ENCODE measurements at places on chromosomes 16 and 17.
A peak's percentile ranks its signal among the peaks of the same experiment; 100 is the strongest.

- DNase-seq = peak; percentile 16
Observed at GRCh38 chr16:16042076-16042475, 92.7 kb downstream of the ABCC1 start.

DNA sequence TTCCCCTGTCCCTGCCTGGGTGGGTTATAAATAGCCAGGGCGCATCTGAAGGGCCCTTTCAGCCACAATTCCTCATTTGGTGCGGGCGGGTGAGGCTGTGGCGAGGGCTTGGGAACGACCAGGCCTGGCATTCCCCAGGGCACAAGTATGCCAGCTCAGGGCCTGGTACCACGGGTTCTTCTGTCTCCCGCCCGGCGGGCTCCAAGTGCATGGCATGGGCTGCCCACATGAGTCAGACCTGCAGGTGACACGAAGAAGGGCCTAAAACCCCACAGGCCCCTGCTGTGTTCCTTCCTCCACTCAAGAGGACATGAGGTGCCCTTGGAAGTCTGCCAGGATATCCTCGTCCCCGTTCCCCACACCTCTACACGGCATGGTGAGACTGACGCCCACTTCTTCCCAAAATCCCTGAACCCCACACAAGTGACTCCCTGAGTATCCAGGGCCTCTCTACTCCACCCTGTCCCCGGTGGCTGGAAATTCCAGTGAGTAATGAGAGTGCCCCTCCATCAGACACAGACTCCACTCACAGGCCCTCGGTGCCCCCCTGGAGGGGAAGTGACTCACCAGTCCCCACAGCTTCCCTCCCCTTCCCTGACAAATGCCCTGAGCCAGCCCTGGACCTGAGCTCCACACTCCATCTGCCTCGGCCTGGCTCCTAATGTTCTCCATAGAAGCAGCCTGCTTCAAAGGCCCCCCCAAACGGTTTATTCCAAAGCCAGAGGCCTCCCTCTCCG is 68.8 kb downstream of the ABR start:
- peak; percentile 95 for DNase-seq

- no peak for DNase-seq
Observed at GRCh38 chr17:21140911-21141310, 14.1 kb downstream of the DHRS7B start.

GRCh38 chr16:87320510-87321227 is 3.5 kb upstream of the C16orf95 start:
- DNase-seq = no peak

- peak; percentile 94 for DNase-seq
Observed at GRCh38 chr16:30052671-30053372, 12.7 kb upstream of the ALDOA start.

- no peak for DNase-seq
Observed at GRCh38 chr17:74449773-74450172, 16.7 kb upstream of the CD300A start.

- no peak for DNase-seq
Observed at GRCh38 chr17:74752415-74752814, 4.0 kb downstream of the NHERF1 start.

GRCh38 chr17:4161967-4162305 is 18.9 kb downstream of the CYB5D2 start:
- no peak for DNase-seq

- peak; percentile 14 for DNase-seq
Observed at GRCh38 chr16:1082266-1082951, 9.9 kb downstream of the SSTR5 start.

GRCh38 chr17:70265471-70265870 is 96.1 kb downstream of the KCNJ2 start:
- DNase-seq = no peak

- no peak for DNase-seq
Observed at GRCh38 chr17:62892061-62892675, 73.9 kb upstream of the TANC2 start.

DNA sequence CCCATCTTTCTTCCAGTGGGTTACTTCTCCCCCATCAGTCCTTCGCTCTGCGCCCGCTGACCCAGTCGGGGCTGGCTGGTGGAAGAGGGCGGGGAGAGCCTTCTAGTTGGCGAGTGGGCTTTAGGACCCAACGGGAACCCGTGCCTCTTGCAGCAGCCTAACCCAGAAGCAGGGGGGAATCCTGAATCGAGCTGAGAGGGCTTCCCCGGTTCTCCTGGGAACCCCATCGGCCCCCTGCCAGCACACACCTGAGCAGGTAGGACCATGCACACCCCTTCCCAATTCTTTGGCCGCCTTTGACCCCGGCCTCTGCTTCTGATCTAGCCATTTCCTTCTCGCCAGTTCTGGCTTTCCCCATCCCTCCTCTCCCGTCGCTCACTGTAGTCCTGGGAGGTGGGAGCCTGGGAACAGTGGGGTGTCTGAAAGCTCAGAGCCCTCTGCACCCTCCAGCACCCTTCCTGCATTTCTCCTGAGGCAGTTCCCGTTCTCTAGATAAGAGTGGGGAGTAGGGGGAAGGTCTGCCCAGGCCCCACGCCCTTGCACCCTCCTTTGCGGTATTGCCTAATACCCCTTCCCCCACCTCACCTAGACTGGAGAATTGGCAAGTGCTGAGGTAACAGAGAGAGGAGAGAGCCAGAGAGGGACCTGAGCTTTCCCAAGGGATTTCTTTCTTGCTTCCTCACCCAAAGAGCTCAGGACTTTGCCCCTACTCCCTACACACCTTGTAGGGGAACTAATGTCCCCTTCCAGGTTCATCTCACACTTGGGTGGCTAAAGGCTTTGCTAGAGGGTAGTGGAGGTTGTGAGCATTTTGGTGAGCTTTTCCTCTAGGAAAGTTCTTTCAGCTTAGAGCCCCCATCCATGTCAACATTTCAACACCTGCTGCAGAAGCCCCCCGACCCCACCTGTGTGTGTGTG is at the start of gene RARA:
RARA (plus strand) TSS at position 150 of the 918 bp plus-strand sequence. CDS start 22,039 bp downstream, outside the sequence.
- peak; percentile 62 for DNase-seq

- no peak for DNase-seq
Observed at GRCh38 chr16:80684136-80684765, 120.1 kb downstream of the CDYL2 start.

DNA sequence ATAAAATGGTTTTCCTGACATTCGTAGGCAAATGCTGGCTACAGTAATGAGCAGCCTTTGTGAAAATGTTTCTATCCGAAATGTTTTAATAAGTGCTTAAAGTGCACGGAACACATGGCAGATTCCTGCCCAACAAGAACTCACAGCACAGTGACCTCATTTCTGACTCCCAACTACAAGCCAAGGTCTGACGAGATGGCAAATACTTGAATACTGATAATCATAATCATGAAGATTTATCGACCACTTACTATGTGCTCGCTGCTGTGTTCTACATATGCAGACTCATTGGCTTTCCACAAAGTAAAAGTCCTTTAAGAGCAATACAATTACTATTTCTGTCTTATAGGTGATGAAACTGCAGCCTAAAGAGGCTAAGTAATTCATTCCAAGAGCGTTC is 238.1 kb upstream of the CDH5 start:
- no peak for DNase-seq

DNA sequence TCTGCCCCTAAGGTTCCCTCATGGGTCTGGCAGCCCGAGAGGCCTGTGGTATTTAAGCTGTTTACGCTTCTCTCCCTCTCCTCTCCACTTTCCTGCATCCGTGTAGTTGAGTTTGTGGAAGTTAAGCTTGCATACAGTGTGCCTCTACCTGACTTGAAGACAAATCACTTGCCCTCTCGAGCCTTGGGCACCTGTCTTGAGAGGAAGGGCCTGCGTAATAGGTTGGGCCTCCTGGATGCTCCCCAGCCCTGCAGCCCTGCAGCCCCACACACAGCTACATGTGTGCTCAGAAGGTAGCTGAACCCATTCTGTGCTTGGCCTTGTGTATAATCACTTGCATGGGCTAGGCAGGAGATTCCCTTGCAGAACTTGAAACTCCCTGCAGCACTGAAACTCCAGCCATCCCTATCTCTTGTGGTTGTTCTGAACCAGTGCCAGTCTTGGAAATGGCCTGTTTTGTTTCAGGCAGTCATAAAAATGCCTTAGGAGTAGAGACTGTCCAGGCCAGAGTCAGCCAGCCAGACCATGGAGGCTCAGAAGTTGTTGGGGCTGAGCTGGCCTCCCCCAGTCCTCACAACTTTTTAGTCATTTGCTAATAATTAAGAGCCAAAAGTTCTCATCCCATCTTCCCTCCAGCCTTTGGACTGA is 134.6 kb downstream of the CLEC16A start:
- DNase-seq = peak; percentile 57

- no peak for DNase-seq
Observed at GRCh38 chr16:1528921-1529537, 4.4 kb upstream of the TMEM204 start.

GRCh38 chr16:56967733-56968132 is 6.0 kb downstream of the CETP start:
- DNase-seq = no peak

- DNase-seq = no peak
Observed at GRCh38 chr17:77708049-77708448, 250.5 kb upstream of the TNRC6C start.

GRCh38 chr17:78368348-78368747 is 8.5 kb upstream of the SOCS3 start:
- DNase-seq = no peak

GRCh38 chr16:90028985-90029384 is 9.7 kb upstream of the DBNDD1 start:
- DNase-seq = no peak

DNA sequence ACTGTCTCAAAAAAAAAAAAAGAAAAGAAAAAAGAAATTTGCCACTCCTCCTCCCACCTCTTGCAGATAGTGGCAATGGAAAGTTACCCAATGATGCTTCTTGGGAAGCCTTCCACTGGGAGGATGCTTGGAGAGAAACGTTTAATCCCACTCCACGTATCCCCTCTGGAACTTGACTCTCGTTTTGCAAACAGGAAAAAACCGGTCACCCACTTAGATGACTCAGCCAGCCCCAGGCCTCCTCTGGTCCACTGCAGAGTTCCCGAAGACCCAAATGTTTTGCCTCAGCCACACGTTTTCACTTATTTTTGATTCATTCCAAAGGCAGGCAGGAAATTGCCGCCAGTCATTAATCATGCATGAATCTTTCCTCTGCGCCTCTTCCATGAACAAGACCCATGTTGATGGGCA is 9.3 kb upstream of the TNFRSF17 start:
- peak; percentile 44 for DNase-seq

DNA sequence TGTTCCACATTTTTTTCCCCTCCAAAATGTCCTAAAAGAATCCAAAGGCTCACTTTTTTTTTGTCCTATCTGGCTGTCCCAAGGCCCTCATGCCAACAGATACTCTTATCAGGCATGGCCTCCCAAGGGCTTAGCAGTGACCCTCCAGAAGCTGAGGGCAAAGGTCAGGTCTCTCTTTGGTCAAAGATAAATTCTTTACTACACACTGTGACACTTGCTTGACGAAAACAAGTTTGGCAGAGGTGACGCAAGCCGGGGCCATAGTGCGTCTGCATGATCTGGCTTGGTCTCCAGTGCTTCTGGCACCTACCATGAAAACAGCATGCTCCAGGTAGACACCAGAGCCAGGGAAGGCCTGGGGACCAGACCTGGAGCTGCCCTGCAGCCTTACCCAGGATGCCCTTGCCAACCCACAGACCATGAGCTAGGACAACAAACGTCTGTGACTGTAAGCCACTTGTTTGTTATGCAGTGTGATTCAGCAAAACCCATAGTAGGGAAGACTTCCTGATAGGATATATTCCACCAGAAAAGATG is 48.5 kb upstream of the IRF8 start:
- DNase-seq = no peak

DNA sequence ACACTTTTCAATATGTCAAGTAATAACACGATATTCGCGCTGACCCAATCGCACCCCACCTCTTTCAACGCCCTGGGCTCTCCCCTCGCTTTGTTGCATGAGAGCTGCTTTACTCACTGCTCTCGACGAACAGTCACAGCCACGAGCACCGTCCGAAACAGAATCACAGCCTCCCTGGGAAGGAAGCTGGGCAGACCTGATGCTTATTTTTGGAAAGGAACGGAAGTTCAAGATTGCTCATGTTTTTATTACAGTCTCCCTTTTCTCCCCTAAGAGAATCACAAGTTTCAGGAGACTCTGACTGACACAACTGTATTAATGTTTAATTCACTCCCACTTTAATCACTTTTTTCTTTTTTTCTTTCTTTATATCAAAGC is 67.8 kb downstream of the ANKRD11 start:
- no peak for DNase-seq

GRCh38 chr16:11014136-11014535 is 69.8 kb downstream of the CLEC16A start:
- DNase-seq = no peak

DNA sequence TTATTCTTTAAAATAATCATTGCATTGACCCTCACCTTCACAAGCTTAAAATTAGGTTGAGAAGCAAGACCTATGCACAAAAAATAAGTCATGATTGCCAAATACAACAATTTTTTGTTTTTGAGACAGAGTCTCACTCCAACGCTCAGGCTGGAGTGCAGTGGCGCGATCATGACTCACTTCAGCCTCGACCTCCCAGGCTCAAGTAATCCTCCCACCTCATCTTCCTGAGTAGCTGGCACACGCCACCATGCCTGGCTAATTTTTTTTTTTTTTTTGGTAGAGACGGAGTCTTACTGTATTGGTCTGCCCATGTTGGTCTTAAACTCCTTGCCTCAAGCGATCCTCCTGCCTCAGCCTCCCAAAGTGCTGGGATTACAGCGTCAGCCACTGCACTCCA is 24.2 kb downstream of the ZNF652 start:
- peak; percentile 52 for DNase-seq

- no peak for DNase-seq
Observed at GRCh38 chr16:8900343-8900742, 18.2 kb downstream of the LITAFD start.

DNA sequence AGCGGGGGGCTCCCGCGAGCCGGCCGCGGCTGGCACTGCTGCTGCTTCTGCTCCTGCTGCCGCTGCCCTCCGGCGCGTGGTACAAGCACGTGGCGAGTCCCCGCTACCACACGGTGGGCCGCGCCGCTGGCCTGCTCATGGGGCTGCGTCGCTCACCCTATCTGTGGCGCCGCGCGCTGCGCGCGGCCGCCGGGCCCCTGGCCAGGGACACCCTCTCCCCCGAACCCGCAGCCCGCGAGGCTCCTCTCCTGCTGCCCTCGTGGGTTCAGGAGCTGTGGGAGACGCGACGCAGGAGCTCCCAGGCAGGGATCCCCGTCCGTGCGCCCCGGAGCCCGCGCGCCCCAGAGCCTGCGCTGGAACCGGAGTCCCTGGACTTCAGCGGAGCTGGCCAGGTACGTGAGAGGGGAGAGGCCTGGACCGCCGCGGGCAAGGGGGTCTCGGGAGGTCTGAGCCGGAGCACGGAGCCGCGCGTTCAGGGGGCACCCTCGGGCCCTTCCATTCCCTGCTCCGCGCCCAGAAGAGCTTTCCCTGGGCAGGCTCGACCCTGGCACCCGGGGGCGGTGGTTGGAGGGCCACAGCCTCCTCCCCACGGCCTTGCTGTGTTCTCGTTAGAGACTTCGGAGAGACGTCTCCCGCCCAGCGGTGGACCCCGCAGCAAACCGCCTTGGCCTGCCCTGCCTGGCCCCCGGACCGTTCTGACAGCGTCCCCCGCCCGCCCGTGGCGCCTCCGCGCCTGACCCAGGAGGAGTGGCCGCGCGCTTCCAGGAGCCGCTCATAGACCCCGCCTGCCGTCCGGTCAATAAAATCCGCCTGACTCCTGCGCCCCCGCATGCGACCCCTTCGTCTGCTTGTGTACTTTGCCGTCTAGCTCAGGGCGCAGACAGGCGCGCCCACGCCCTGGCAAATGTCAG is 591 bp downstream of the NPW start:
- no peak for DNase-seq
